Heart left ventricle (tissue), 16 donors: ENCODE measurements at places on chromosomes 2 and 18. TPM values are rescaled to one million over a fixed set of nuclear protein-coding genes. Genes with fewer than 3 reads are reported as not detected.

IL37 gene
- not detected for total RNA-seq

DNA sequence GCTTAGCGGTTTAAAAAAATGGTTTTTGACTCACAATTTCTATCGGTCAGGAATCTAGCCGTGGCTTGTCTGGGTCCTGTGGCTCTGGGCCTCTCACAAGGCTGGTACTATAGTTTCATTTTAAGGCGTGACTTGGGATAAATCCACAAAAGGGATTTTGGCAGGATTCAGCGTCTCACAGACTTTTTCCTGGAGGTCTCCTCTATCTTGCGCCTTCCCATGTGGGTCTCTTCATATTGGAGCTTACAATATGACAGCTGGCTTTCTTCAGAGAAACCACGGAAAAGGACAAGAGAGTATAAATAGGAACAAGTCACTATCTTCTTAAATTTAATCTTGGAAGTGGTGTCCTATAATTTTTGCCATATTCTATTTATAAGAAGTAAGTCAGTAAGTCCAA lies 250.5 kb downstream of the DSC3 start:
- H3K4me3 ChIP-seq: no peak overlapping the region
- H3K36me3 ChIP-seq: no peaks in the 10 kb centered on the region
- H3K27me3 ChIP-seq: no peaks in the 10 kb centered on the region
- H3K4me1 ChIP-seq: no peaks in the 10 kb centered on the region
- no peak overlapping the region for H3K27ac ChIP-seq

DNA sequence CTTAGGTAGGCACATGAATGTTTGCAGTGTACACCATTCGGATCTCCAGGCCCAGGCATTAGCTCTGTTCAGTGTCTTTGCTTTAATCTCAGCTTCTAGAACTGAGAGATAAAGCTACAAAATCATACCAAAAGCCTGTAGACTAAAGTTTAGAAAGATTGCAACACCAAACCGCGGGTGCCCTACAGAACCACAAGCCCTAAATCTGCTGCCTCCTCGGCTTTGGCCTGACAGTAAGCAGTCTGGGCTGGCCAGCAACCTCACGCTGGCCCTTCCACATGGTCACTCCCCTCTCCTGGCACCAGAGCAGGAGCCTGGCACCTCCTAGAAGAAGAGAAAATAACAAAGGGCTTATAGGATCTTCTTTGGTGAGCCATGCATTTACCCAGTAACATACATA lies 8.9 kb upstream of the OSR1 start:
- H3K27ac ChIP-seq: no peak overlapping the region
- no peak overlapping the region for H3K4me3 ChIP-seq
- H3K4me1 ChIP-seq: no peaks in the 10 kb centered on the region
- H3K27me3 ChIP-seq: no peaks in the 10 kb centered on the region

DNA sequence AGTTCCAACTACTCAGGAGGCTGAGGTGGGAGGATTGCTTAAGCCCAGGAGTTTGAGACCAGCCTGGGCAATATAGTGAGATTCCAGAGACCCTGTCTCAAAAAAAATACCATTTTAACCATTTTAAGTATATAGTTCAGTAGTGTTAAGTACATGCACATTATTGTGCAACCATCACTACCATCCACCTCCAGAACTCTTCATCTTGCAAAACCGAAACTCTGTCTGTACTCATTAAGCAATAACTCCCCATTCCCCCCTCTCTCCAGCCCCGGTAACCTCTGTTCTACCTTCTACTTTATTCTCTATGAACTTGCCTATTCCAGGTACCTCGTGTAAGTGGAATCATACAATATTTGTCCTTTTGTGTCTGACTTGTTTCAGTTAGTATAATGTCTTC lies 86.4 kb downstream of the GFPT1 start:
- H3K36me3 ChIP-seq: no peaks in the 10 kb centered on the region
- no peak overlapping the region for H3K4me3 ChIP-seq
- no peak overlapping the region for H3K27ac ChIP-seq
- no peaks in the 10 kb centered on the region for H3K27me3 ChIP-seq
